ELF-1 (cell line): ENCODE measurements at places on chromosomes 7 and 10.
A peak's percentile ranks its signal among the peaks of the same experiment; 100 is the strongest.

- no peak for DNase-seq
Measured at GRCh38 chr7:30170476-30171205, 35.9 kb downstream of the MTURN start.

GRCh38 chr7:44971188-44971901, 7.5 kb downstream of the MYO1G start:
- DNase-seq, result no peak

DNA sequence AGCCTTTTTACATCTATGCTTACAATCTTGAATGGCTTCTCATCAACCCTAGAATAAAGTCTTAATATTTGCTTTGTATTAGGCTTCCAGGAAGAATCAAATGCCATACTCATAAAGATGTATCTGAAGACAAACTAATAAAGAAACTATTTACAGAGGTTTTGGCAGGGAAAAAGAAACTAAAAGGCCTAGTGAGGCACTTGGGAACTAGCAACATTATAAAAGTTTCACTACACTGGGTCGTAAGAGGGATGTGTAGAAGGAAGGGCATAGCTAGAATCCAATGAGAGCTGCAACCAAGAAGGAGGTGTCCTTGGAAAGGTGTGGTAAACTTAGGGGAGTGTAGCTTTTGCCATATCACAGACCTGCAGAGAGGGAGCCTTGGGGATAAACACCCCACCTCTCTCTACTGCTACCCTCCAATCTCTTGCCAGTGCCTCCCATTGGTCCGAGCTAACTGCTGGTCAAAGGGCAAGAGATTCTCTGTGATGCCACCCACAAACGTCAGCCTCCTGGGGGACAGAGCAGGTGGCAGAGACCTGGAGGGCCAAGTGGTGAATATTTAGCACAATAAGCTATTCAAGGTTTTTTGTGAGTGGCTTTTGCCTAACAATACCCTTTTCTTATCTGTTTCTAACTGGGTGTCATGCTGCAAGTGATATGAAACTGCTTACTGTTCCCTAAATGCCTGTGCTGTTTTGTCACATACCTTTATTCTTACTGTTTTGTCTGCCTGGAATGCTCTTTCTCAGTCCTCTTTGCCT, 60.7 kb downstream of the CPED1 start:
- DNase-seq, result no peak

- peak; percentile 28 for DNase-seq
Measured at GRCh38 chr7:112421666-112422486, 28.4 kb upstream of the IFRD1 start.

DNA sequence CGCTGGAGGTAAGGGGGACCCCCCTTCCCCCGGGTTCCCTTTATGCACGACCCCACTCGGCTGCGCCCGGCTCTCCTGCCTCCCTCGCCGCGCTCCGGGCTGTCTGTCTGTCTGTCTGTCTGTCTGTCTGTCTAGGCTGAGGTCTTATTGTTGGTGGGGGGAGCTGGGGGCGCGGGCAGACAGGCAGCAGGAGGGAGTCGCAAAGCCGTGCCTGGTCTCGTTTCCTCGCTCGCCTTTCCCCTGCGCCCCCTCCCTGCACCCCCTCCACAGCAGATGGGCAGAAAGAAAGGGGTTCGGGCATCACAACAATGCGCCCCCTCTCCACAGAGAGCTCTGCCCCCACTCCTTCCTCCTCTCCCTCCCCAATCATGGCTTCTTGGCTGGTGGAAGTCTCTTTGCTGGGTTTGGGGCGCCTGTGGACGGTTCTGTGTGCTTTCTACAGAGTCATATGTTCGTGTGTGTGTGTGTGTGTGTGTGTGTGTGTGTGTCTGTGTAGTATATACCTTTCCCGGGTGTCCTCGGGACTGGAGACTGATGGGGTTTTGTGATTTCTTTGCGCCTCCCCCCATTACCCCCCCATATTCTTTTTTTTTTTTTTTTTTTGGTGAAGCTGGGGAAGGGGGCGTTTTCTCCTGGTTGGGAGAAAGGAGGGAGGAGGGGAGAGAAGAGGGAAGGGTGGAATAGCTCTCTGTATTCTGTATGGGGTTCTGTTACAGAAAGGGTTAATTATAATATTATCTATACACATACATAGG, 1.9 kb downstream of the AUTS2 start:
- DNase-seq, result peak; percentile 25

- DNase-seq, result peak; percentile 19
Measured at GRCh38 chr7:87148332-87148955, 3.8 kb upstream of the DMTF1 start.

DNA sequence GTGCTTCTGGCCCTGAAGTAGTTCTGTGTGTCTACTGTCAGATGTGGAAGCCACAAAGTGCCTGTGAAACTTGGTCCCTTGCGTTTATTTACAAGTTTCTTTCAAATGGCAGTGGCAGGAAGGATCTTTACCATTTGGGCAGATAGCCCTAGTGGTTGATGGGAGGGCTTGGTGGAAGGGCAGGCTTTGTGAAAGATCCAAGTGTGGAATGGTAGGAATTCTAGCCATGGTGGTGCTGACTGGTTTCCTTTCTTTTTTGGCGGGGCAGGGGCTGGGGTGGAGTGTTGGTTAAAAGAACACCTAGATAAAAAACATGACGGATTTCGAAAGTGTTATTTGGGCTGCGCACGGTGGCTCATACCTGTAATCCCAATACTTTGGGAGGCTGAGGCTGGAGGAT, 27.0 kb downstream of the AUTS2 start:
- peak; percentile 62 for DNase-seq

DNA sequence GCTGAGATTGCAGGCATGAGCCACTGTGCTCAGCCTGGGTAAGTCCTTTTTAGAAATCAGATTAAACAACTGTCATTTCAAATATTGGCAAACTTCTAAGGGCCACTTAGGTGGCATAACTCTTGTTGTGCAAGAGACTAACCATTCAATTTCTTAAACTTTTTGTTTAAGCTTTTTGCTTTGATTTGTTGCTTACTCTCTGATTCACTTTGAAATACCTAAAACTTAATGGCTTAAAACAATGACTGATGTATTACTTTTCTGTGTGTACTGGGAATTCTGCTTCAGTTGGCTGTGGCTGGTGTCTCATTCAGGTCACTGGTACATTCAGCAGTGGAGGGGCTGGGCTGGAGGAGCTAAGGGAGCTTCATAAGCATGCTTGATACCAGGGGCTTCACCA, 28.9 kb downstream of the ZNF25 start:
- DNase-seq, result no peak

DNA sequence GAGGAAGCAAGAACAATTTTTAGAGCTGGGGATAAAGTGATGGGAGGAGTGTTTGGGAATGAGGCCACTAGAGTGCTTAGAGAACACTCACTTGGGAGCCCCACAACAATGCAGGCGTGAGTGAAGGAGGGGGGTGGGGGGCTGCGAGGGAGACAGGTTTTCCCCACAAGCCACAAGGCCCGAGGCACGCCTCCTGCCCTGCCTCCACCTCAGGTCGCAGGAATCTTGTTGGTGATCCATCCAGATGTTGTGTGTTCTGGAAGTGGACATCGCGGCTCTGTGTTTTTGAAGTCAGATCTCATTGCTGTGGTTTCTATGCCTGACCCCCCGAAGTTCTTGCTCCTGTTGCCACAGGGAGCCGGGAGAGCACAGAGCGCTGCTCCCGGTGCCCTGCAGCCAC, 178.0 kb upstream of the BMPER start:
- peak; percentile 50 for DNase-seq

GRCh38 chr7:138661069-138661635, 40.0 kb downstream of the SVOPL start:
- DNase-seq, result no peak

DNA sequence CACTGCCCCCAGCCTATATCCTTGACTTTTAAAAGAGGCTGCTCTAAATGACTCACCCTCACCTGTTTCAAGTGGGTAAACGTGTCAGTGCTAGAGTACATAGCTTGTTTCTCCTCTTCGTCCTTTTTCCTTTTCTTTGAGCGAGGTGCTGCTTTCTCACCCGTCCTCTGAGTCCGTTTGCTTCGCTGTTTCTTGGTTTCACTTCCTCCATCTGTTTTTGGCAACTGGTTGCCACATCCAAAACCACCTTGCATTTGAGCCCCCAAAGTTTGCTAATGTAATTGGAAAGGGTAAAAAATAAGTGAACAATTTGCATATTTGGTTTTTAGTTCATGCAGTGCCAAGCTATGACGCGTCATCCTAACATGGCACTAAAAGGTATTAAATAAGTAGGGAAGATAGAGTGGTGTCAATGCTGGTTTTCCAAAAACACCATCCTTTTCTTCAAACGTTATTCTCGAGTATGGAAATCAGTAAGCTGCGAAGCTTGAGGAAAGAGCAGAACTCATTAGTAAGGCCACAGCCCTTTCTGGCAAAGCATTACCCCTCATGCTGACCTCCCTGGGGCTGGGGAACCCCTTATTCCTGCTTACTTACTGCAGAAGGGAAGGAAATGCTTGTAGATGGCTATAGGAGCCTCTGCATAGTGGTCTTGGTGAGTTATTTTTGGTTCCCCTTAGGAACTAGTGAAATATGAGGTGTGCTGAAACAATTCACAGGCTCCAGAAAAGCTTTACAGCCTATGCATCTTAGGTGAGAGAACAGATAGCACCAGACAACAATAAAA, 133.5 kb downstream of the GALNT11 start:
- DNase-seq, result no peak

GRCh38 chr7:41536122-41536872, 166.6 kb downstream of the INHBA start:
- DNase-seq, result no peak

GRCh38 chr10:58086144-58086762, 181.4 kb downstream of the IPMK start:
- no peak for DNase-seq

- DNase-seq, result peak; percentile 72
Measured at GRCh38 chr10:484441-484924, 205.0 kb downstream of the DIP2C start.

GRCh38 chr7:111199643-111200042, 108.7 kb downstream of the LRRN3 start:
- DNase-seq, result no peak

DNA sequence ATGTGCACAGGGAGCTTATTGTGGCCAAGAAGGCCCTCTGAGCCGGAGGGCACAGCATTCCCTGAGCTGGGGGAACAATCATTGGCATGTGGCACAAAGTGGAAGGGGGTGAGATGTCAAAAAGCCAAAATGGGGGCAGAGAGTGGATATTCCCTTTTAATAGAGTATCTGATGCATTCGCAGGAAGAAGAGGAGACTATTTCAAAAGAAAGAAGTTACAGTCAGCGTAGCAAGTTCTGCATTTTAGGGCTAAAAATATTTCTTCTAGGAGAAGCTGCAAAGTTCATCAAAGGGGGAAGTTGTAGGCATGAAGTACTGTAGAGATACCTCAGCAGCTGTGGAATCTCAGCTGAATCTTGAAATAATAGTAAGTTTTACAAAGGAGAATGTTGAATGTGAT, 136.0 kb upstream of the WDR11 start:
- DNase-seq, result no peak

DNA sequence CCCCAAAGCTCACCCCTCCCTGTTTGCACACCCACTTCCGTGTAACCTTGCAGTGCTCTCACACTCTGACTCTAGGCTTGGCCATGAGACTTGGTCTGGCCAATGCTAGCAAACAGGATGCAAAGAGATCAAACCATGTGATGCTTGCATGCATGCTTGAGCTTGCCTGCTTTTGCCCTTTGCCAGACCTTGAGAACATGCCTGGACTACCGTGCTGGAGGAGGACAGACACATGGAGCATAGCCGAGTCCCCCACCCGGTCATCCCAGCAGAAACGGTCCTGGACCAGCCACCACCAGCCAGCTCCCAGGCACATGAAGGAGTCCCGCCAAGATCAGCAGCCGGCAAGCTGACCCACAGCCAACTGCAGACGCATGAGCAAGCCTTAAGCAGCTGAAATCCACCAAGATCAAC, 23.4 kb downstream of the PYROXD2 start:
- no peak for DNase-seq

GRCh38 chr10:35636956-35637355, 5.1 kb downstream of the FZD8 start:
- no peak for DNase-seq

GRCh38 chr10:63582690-63583089, 61.5 kb downstream of the REEP3 start:
- DNase-seq, result no peak

- peak; percentile 83 for DNase-seq
Measured at GRCh38 chr7:6613706-6614105, 1.7 kb upstream of the ZNF853 start.

DNA sequence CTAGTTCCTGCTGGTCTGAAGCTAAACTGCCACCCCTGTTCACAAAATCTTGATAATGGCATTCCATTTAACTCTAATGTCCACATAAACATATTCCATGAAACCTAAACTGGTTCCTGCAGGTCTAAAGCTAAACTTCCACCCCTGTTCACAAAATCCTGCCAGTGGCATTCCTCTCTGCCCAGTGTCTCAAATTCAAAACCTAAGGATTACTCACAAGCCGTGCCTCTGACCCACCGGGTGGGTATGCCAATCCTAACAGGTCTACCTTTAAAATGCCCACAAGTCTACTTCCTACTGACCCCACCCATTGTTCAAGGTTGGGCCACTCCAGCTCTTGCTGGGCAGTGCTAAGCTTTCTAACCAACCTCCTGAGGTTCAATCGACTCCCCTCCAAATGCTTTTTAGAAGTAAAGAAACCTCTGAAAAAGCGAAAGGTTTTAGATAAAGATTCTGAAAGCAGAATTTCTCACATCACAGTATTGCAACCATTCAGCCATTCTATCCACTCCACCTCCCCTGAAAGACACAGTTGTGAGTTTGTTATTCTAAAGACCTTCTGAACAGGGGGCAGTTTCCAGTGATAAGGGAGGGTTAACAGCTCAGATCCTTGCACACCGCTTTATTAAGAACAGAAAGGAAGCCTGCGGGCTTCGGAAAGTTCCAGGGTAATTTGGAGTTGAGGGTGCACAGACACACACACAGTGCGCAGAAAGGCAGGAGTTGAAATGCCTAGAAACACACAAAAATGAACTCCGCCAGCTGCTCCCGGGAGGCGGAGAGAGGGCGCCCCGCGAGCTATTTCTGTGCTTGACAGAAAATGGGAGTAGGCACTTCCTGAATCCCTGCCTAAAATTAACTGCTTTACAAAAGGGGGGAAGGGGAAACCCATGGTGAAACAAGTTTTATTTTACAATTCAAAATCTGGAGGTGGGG, 87.7 kb downstream of the TNS3 start:
- no peak for DNase-seq

- DNase-seq, result no peak
Measured at GRCh38 chr7:14825912-14826311, 76.6 kb downstream of the DGKB start.

DNA sequence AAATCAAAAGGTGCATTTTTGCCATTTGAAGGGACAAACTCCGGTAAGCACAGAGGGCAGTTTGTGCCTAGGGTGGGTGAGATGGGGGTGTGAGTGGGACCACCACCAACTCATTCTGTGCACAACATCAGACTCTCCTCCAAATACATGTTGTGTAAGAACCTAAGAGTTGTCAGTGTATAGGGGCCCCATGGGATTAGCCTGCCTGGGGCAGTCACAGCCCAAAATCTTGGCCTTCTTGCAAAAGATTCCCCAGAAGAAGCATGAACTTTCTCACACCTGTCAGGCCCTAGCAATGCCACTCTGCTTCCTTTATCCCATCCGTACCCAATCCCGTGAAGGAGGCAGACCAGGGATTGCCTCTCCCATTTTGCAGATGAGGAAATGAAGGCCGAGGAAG, 47.1 kb upstream of the NANOS1 start:
- DNase-seq, result no peak

GRCh38 chr7:67391168-67391567, 394.5 kb downstream of the TYW1 start:
- DNase-seq, result peak; percentile 35

- no peak for DNase-seq
Measured at GRCh38 chr7:44158096-44158872, 17.2 kb upstream of the MYL7 start.

GRCh38 chr10:133347710-133348517, 741 bp downstream of the PRAP1 start:
- no peak for DNase-seq

- DNase-seq, result no peak
Measured at GRCh38 chr7:73766556-73767229, 3.4 kb downstream of the CLDN3 start.
